CD4-positive, alpha-beta T cell treated with Interleukin-17A for 4 hours (primary cell): ENCODE measurements at places on chromosomes 1 and 21.

DNA sequence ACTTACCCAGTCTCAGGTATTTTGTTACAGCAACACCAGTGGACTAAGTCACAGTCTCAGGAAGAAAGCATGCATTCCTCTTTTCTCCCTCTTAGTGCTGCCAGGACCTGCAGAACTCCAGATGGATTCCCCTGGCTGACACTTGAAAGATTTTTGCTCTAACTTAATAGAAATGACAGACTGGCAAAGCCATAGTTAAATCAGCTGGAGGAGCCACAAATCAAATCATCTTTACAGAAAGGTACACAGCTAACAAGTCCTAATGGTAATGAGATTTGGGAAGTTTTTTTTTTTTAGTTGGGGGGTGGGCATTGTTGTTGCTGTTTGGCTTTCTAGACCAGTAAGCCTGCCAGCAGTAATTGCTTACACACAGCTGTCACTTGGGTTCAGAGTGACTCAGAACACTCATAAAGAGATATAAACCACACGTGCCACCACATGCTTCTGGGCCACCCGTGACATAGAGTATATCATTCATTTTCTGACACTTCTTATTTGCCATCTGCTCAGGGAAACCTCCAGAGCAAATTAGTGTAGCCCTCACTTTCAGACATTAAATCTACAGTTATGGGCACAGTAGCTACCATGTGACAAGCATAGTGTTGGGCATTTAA is 72.4 kb downstream of the FH start:
- no peak for DNase-seq

- DNase-seq: no peak
Observed at GRCh38 chr1:206021008-206021625, 2.6 kb downstream of the CTSE start.

GRCh38 chr1:101203820-101204540 is 32.8 kb upstream of the S1PR1 start:
- DNase-seq: no peak

- peak; percentile 32 for DNase-seq
Observed at GRCh38 chr1:10939654-10940450, 72.6 kb upstream of the TARDBP start.

DNA sequence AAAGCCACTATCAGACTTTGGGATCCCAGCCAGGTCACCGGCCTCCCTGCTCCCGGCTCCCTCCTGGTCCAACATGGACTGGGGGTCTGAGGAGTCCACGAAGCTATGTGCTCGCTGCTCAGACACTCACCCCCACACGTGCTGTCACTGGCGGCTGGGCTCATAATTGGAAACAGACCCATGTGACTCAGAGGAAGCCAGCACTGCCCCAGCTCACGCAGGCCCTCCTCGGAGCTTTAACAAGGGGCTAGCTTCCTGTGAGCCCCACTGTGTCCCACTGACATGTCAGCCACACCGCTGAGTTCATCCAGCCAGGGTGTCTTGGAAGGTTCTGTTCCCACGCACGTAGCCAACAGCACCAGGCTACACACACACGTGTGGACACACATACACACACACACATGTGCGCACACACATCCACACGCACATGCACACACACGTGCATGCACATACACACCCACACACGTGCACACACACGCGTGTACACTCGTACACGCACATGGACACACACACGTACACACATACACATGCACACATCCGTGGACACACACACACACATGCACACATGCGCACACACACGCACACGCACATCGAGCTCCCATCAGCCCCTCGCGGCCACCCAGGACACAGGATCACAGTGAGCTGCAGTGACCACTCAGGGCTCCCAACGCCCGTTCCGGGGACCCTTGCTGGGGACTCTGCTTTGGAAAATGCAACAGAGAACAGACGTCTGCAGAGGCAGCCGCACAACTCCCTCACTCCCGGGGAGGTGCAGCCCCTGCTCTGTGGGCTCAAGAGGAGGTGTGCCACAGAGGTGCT is 18.4 kb upstream of the COL6A2 start:
- DNase-seq: no peak

- DNase-seq: no peak
Observed at GRCh38 chr1:222784371-222784770, 30.5 kb upstream of the DISP1 start.

GRCh38 chr1:58927041-58927721 is 143.3 kb upstream of the JUN start:
- no peak for DNase-seq

GRCh38 chr1:89839516-89839915 is 18.7 kb downstream of the LRRC8D start:
- no peak for DNase-seq

DNA sequence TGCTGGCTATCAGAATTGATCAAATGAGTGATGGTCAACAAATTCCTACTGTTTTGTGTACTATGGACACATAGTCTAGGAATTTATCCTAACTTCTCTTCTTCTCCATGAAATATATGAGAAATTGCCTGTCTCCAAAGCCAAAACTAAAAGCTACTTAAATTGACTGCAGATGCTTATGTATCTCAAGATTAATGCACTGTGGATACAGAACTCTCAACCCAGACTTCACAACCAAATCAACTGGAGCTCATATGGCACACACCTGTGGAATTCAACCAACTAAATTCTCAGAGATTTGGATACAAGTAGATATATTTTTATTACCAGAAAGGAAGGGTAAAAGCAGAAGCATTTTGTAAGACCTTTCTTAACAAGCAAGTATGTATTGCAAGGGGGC is 566.1 kb downstream of the LTN1 start:
- no peak for DNase-seq

- no peak for DNase-seq
Observed at GRCh38 chr1:220121791-220122530, 28.0 kb downstream of the IARS2 start.

DNA sequence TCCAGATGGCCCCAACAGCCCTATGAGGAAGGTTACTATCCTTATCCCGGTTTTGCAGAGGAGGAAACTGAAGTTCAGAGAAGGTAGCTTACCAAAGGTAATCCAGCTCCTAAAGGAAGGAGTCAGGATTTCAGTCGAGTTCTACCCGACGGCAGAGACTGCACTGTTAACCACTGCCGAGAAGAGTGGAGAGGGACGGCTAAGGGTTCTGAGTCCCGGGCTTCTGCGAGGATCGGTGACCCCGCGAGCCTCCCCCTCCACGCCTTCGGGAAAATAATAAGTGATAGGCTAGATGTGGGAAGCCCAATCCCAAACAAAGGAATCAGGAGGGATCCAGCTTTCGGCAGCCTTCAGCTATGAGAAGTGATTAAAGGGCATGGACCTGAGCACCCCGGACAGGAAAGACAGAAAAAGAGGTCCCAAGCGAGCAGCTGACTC is 587 bp downstream of the TMEM53 start:
- DNase-seq: no peak

DNA sequence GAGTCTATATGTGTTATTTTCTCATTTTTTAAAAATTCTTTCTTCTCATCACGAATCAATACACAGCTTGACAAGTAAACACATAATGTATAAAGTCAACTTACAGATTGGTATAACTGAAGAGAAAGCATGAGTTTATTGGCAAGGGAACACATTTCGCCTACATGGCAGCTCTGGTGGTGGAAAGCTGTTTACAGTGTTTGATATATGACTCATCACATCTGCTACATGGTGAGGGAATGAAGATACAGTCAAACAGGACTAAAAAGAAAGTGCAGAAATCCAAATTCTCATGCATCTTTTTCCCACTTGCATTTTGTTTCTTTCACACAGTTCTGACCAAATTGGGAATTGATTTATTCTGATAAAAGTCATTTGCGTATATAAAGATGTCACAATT is 122.2 kb upstream of the ADGRL4 start:
- no peak for DNase-seq

GRCh38 chr1:84619383-84620102 is 45.3 kb upstream of the CTBS start:
- no peak for DNase-seq

DNA sequence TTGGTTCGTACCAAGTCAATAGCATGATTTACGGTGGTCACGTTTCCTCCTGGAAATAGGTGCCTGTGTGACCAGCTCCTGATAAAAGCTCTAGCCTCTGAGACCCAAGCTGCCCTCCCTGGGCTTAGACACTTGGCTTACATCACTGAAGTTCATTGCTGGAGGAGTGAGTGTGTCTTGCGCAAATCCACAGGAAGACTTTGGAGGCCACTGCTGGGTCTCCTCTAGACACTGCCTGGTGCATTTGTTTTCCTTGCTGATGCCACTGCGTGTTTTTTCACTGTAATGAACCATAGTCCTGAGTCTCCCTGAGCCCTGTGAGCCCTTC is 230.6 kb downstream of the DSCAM start:
- no peak for DNase-seq

DNA sequence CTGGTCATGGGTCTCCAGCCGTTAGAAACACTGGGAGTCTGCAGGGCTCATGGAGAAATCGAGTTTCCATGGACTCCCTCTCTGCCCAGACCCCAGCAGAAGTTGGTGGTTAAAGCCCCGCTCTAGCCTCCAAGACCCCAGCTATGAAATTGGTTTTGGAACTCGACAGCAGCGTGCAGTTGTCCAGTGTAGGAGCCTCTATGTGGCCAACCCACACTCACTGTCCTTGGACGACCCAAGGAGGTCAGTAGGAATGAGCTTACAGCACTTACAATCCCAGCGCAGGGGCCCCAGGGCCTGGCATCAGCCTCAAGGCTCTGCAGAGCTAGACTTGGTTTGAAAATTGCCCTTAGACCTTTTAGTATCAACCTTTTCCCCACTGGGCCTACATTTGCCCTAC is 3.2 kb upstream of the PRDM16 start:
- no peak for DNase-seq

- DNase-seq: no peak
Observed at GRCh38 chr1:220990427-220991339, 111.4 kb downstream of the HLX start.

GRCh38 chr21:39918558-39918957 is 51.3 kb downstream of the PCP4 start:
- no peak for DNase-seq

- no peak for DNase-seq
Observed at GRCh38 chr21:29233611-29234540, 64.8 kb upstream of the BACH1 start.

DNA sequence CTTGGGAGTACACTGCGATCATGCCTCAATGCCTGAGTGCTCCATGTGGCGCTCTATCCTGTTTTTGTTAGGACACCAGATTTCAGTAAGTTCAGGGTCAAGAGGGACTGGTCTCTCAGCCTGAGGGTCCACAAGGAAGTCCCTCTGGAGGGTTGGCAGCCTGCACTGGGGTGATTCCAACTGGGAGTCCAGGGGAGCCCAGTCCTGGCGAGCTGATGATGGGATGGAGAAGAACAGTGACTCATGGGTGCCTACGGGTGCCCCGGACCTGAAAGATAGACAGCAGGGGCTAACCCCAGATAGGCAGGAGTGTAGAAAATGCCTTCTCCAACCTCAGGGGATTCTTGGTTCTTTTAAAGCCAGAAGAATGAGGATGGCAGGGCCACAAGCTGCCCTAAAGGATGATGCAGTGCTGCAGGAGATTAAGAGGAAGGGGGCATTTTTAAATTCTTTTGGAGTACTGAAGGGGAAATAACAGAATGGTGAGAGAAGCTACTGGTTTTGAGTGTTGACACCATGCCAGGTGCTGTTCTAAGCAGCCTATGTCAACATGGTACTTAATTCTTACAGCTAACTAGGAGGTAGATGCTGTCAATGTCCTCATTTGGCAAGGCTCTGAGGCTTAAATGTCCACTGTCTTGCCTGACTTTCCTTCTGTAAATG is 68.4 kb upstream of the TLR5 start:
- DNase-seq: no peak

- no peak for DNase-seq
Observed at GRCh38 chr1:157517016-157517415, 35.3 kb downstream of the FCRL5 start.

DNA sequence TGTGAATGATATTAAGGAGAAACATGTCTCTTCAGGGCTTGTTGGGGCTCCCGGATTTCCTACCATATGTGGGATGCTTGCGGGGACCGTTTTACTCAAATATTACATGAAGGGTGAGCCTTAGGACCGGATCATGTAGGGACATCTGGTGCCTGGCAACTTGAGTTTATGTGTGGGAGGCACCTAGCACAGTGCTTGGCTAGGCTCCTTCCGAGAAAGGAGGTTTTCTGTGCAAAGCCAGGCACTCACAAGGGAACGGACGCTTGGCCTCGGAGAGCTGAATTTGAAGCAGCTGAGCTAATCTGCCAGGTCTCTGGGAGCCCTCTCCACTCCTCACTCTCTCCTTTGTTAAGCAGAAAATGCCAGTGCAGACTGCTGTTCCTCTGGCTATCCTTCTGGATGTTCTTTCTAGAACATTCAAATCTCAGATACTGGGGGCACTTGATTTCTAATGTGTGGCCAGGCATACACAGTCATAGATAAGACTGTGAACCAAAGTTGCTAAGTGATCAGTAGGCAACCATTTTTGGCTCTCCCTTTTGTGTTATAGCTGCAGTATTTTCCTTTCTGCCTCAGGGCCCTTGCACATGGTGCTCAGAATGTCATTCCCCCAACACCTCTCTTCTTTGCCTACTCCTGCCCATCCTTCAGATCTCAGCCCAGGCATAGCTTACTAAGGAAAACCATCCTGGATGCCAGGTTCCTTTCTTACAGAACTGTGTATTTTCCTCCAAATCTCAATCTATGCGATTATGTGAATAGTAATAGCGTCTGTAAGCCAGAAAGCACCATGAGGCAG is 216.6 kb upstream of the CSF3R start:
- no peak for DNase-seq

DNA sequence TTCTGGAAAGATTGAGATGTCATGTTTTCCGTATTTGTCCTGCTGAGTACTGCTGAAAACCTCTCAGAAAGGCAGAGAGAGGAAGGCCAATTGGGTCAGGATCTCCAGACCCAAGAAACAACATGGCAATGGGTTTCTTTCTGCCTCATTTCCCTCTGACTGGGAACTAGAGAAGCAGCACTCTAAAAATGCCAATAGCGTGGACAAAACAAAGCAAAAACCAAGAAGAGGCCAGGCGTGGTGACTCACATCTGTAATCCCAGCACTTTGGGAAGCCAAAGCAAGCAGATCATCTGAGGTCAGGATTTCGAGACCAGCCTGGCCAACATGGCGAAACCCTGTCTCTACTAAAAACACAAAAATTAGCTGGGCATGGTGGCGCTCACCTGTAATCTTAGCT is 18.3 kb downstream of the TNFRSF9 start:
- DNase-seq: no peak

DNA sequence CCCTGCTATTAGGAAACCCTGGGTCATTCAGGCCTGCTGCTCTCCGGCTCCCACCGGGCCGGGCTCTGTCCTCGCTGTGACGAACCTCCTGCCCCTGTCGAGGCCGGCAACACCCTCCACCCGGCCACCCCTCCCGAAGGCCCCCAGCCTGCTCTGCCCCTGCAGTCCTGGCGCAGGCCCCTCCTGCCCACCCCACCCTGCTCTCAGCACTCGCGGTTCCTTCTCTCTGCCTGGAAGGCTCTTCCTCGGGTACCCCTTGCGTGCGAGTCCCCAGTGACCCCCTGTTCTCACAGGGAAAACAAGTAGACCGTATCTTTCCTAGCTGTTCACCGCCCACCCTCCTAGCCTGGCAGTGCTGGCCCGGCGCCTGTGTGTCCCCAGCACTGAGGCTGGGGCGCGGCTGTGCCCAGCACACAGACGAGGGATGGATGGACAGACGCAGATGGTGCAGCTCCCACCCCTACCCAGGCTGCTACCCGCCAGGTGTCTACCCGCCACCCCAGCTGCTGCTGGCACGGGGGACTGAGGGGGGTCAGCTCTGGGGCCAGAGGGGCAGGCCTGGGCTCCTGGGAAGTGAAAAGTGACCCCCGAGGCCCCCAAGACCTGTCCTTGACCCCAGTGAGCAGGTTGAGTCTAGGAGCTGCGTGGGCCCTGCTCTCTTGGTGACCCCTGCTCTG is 3.1 kb upstream of the VWA1 start:
- DNase-seq: no peak
